ENCODE measurements at places on chromosomes 6 and 20.

GRCh38 chr6:117506180-117506835 is 23.8 kb downstream of the DCBLD1 start:
- DNase-seq = no peak

DNA sequence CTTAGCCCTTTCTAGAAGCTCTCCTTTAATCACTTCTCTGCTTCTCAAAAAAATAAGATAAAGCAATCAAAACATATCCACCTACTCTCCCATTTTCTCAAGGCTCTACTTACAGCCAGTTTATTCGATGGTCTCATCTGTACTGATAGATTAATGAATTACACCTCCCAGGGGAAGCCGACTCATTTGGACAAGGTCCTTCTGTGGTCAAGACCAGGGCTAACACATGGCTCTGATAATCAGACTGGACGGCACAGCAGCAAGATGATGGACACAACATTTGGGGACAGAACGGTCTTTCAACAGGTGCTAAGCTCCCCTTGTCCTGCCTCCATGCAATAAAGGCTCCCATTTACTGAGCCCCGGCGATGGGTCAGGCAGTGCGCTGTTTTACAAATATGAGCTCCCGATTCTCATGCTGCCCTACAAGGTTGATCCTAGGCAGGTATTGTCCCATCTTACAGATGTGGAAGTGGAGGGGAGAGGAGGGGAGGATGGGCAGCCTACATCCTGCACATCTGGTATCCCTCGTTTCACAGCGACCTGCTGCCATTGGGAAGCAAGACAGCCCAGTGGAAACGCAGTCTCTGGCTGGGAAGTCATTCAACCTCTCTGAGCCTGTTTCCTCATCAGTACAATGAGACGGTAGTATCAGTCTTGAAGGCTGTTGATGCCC is 15.7 kb downstream of the CPNE5 start:
- DNase-seq = no peak

DNA sequence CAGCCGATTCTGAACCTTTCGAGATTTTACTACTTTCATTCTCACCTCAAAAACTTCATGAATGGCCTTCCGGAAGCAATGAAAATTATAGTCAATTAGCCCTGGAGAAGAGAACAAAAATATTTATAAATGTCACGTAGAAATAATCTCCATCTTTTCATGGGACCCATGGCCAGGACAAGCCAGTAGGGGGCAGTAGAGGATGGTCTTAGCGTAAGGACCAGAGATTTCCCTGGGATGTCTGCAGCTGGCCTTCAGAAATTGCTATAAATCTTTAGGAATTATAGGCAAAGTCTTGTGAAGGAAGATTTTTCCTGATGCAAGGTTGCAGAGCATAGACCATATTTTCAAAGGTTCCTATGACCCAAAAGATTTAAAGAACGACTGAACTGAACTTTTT is 15.6 kb upstream of the UBE2J1 start:
- no peak for DNase-seq

- no peak for DNase-seq
These were observed 254.9 kb downstream of the ERMARD start for GRCh38 chr6:170006071-170006899.

DNA sequence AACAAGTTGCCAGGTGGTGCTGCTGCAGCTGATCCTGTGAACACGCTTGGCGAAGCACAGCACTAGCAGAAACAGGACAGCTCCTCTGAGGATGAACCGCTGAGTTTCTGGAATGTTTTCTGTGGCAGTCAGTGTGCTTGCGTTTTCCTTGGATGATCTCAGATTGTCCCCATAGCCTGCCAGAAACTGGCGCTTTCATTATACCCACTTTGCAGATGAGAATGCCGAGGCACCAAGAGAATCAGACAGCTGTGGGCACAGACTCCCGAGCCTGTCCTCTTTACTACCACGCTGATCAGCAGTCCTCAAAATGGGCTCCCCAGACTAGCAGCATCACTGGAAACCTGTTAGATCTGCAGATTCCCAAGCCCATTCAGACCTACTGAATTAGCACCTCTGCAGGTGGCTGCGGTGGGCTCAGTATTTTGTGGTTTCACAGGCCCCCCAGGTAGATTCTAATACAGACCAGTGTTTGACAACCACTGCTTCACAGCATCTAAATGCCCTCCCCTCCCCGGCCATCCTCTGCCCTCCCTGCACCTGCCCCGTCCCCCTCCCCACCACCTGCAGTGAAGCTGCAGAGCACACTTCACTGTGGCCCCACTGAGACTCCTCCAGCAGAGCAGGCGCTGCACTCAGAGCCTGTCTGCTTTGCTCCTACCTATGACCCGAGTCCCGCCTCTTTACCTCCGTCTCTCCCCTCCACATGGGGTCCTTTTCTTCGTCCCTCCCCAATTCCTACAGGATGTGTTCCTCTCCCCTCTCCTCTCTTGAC is 29.6 kb downstream of the SPATA2 start:
- DNase-seq = no peak

GRCh38 chr20:54623991-54624569 is 148.7 kb downstream of the DOK5 start:
- no peak for DNase-seq

DNA sequence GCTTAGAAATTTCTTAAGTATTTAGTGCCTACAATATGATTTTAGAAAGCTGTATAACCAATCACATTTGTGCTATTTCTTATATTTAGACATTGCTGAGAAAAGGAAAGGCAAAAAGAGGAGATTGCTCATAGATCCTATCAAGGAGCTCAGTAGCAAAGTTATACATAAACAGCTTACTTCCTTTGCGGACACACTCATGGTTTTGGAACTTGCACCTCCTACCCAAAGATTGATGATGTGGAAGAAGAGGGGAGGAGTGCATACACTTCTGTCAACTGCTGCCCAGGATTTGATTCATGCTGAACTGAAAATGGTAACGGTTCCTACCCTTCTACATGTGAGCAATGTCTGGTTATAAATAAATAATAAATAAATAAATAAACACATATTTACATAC is 16.7 kb downstream of the RAD21L1 start:
- no peak for DNase-seq

DNA sequence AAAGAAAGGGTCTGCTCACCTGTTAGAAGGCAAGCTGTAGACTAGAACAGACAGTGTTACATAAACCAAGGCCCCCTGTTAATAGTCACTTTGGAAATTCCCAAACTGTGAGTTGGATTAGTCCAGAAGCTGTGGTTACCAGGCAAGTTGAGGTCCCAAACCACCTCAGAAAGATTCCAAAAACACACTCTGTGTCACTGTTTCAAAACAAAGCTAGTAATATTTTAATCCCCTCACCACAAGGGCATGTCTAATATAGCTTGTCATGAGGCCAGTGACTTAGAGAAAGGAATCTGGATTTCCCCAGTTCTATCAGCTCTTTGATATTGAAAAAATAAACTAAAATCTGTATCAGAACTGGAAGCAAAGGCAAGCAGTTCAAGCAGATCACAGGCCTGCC is 244.6 kb downstream of the HAO1 start:
- DNase-seq = no peak

DNA sequence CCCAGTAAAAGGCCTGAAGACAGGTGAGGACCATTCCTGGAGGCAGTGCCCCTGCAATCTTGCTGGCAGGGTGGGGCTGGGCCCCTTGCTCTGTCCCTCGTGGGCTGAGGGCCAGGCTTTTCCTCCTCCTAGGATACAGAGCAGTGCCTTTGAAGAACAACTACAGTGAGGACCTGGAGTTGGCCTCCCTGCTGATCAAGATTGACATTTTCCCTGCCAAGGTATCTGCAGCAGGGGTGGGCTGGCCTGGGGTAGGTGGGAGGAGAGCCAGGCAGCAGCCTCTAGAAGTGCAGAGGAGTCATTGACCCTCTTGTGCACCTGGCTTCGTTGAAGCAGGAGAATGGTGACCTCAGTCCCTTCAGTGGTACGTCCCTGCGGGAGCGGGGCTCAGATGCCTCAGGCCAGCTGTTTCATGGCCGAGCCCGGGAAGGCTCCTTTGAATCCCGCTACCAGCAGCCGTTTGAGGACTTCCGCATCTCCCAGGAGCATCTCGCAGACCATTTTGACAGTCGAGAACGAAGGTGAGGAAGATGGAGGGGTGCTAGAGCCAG is 36.5 kb downstream of the PLCG1 start:
- no peak for DNase-seq

GRCh38 chr6:163837691-163838431 is 423.3 kb downstream of the QKI start:
- DNase-seq = no peak

DNA sequence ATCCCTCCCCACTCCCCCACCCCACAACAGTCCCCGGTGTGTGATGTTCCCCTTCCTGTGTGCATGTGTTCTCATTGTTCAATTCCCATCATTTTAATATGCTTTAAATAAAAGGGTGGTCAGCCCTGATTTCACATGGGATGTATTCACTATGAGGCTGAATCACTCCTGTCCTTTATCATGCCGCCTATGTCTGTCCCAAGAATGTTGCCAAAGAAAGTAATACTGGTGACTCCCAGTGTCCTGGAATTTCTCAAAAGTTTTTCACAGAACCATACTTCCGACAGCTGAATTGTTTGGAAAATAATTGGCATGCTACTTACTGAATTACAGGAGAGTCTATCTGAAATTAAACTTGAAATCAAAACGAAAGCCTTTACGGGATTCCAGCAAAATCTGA is 217.7 kb downstream of the HAO1 start:
- DNase-seq = no peak

DNA sequence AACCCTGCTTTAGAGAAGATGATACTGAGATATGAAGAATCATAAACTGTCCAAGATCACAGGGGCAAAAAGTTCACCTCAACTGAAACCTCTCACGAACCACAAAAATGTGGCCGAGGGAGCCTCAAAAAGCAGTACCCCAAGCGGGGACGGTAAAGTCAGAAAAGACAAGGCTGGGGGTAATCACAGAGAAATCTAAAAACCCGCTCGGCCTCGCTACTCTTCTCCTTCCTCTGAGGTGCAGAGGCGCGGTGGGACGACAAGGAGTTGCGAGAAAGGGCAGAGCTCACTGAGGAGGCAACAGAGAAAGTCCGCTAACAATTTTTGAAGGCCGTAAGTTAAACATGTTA is 356 bp upstream of the IRAK1BP1 start:
- no peak for DNase-seq

DNA sequence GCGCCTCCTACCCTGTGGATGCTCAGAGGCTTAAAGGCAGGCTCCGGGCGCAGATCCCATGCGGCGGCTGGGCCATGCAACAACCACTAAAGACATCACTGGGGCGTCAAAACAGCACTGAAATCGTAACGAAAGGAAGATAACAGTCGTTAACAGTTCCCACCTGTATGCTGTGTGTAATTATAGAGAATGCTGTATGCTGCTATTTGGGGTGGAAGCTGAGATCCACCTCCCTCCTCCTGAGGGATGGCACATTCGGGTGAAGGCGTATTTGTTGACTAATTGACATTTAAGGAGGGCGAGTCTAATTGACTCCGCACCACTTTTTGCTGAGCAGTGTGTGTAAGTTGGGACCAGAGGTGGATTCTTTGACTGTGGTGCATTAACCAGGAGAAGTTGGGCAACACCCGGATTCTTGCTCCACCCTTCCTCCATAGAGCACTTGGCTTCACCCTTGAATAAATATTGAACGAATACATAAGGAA is 687 bp downstream of the SLC35A1 start:
- DNase-seq = no peak

- DNase-seq = no peak
These were observed 76.9 kb downstream of the TXNDC5 start for GRCh38 chr6:7833751-7834070.

DNA sequence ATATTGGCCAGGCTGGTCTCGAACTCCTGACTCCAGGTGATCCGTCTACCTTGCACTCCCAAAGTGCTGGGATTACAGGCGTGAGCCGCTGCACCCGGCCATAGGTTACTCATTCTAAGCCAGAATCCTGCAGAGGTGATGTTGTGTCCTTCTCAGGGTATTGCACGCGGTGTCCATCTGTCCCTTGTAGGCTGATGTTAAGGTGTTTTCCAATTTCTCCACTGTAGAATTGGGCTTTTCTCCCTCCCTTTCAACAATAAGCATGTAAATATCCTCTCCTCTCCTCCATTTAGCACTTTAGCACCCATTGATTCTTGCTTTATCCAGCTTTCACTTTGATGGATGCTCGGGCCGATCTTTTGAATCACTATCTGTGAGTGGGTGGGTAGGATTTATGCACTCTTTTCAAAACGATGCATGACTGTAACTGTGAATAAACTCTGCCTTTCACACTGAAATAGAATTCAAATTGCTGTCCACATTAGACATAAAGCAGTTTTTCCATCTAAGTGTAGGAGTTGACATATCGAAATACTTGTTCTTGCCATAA is 52.6 kb downstream of the ZBTB2 start:
- DNase-seq = no peak

DNA sequence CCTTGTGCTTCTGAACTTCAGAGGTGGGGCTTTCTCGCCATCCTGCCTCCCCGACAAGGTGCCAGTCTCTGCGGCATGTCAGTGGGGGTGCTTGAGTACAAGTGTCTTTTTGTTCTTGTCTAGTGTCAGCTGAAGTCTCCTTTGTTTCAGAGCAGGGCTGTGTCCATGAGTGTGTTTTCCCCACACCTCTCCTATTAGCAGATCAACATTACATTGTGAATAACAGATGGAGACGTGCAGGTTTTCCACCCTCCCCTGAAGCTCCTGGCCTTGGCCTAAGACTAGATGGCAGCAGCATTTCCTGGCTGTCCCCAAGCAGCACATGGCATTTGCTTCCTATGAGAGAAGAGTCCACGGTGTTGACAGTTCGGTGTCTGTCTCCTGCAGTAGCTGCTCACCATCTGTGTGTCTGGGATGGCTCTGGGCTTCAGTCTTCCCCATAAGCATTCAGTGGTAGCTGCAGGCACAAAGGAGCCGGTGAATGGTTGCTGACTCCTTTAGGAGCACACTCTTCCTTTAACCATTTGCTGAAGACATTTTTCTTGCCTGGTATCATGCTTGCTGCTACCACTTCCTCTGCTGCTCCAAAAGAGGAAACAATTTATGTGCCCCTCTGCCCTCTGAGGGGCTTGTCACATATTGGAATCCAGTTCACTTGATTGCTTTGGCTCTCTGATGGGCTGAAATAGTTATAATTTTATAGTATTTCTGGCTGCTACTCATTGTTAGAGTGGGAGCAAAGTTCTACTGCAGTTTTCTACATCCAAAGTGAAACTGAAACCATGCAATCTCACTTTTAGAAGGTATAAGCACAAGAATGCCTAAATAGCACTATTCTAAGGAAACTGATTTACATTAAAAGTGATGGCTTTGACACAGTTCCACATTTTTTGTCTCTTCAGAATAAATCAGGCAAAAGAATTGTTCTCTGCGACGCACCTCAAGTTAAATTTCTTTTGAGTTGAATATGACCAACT is 913.0 kb downstream of the C6orf118 start:
- DNase-seq = no peak

- no peak for DNase-seq
These were observed 1.6 kb downstream of the REM1 start for GRCh38 chr20:31476643-31477215.

- DNase-seq = no peak
These were observed 20.7 kb downstream of the PBOV1 start for GRCh38 chr6:138197570-138197969.

All from stimulated activated CD8-positive, alpha-beta memory T cell treated with anti-CD3 and anti-CD28 coated beads, Interleukin-4, amount 100 ng/mL, for 4 hours (primary cell).